Activated T-helper 9 cell treated with anti-CD3 and anti-CD28 coated beads, Interleukin-2, amount 50 U/mL, for 16 hours (primary cell): ENCODE measurements at places on chromosomes 2 and 18.
A peak's percentile ranks its signal among the peaks of the same experiment; 100 is the strongest.

DNA sequence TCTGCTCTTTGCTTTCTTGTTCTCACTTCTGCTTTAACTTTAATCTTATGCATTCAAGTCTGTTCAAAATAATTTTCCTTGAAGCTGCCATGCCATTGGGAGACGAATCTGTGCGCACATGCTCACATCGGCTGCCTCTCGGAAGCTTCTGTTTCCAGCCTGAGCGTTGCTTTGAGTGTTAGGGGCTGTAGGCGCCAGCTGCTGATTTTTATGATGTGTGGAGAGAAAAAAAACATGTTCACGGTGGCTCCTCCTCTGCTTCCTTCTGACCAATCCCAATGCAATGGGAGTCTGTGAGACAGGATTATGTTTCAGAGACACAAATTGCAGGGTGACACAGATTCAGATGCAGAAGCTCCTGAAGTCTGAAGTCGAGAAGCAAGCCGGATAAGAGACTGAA is at the start of gene MC4R:
Gene MC4R, minus strand, starts transcription at position 180 of the 400 bp plus-strand sequence. CDS start 426 bp downstream, outside the sequence.
- DNase-seq = no peak

GRCh38 chr18:25921677-25922421 is 168.6 kb downstream of the SS18 start:
- peak; percentile 3 for DNase-seq

DNA sequence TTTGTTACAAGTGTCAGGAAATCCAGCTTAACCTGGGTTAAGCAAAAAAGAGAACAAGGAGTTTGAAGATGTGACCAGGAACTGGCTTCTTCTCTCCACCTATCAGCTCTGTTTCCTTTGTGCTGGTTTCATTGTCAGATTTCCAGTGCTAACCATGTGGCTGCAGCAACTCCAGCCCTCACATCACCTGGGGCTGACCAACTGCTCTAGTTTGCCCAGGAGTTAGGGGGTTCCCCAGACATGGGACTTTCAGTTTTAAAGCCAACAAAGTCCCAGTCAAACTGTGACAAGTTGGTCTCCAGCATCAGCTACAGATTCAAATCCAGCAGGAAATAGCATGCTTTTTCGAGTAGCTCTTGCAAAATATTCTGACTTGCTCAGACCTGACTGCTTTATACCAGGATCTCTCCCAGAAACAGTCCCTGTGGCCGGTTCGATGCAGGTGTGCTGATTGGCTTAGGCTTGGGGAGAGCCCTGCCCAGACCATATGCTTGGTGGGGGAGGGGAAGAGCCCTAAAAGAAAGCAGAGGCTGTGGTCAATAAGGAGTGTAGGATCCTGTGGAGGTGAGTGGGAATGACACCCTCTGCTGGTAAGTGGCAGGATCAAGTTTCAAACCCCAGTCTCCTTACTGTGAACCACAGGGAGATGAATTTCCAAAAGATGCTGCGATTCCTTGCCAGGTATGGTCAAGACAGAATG is 49.5 kb downstream of the KCNE4 start:
- DNase-seq = no peak

- no peak for DNase-seq
Observed at GRCh38 chr2:144694456-144694855, 174.5 kb upstream of the ZEB2 start.

GRCh38 chr18:10015288-10015701 is 101.5 kb downstream of the VAPA start:
- DNase-seq = no peak

DNA sequence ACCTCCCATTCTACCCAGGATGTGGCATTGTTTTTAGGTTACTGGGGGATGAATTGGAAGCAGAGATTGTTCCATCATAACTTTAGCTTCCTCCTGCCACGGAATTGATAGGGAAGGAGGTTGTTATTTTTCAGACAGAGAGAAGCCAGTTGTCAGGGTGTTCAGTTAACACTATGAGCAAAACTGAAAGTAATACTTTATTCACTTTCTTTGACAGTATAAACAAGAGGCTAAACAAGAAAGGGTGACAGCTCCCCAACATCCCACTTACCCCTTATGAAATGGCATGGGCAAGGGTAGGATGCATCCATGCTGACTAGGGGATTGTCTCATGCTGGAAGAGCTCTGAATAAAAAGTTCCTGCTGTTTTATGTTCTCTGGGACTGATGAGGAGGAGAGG is 36.4 kb upstream of the GAREM1 start:
- no peak for DNase-seq

- DNase-seq = no peak
Observed at GRCh38 chr2:128195435-128195984, 104.5 kb downstream of the UGGT1 start.

- no peak for DNase-seq
Observed at GRCh38 chr2:67898595-67898994, 164.2 kb downstream of the C1D start.

GRCh38 chr2:72605836-72606442 is 219.9 kb downstream of the EXOC6B start:
- DNase-seq = no peak

GRCh38 chr2:99806758-99807157 is 316.9 kb upstream of the REV1 start:
- no peak for DNase-seq

- no peak for DNase-seq
Observed at GRCh38 chr18:24669015-24669414, 208.6 kb downstream of the HRH4 start.

DNA sequence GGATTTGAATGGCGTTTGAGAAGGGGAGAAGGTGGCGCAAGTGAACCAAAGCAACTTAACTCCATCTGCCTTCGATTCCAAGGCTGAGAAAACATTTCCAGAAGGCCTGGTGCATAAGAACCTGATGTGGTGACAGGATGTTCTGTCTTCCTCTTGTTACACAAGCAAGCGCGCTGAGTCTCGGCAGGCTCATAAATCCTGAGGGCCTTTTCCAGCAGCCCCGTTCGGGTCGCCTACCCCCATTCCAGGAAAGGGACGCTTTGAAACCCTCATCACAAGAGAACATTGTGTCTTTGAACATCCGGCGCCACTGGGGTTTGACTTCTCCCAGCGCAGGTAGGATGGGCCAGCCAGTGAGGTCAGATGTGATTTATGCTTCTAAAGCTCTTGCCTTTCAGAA is 403.5 kb downstream of the SETBP1 start:
- DNase-seq = no peak
